ENCODE measurements at places on chromosomes 6 and 20.

DNA sequence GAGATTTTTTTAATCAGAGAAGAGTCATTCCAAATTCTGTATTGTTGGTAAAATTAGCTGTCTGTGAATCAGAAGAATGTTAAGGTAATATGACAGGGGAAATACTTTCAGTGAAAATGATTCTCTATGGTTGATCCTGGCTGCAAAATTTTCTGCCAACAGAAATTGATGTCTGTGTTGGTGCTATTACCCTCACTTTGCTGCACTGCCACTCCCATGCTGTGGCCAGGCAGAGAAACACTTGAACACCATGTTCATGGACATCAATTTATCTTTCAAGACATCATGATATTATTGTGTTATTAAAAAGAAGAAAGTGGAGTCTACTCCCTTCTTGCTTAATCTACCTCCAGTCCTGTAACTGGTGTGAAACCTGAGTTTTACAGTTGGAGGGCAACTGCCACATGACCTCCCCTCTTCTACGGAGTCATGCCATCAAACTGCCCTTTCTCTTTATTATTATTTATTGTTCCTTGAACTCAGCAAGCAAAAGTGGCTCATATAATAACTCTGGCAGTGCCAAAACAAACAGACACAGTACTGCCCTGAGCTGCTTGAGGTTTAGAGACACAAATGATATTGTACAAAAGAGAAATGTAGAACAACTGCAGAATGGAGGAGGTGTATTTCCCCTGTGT lies 288.0 kb upstream of the JAG1 start:
- DNase-seq = no peak

DNA sequence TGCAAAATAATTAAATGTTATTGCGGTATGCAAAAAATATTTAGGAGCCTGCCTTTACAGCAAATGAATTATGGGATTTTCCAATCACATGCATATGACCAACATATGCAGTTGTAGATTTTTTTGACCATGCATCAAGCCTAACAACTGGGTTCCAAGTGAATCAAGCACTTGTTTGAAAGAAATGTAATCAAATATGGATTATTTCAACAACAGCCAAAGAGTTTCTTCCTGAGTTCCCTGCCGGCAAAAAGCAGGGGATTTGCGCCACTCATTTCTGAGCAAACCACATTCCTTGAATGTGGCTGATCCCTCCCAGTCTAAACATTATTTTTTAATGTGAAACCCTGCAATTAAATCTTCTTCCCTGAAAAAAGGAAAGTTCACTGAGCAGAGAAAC lies 100.1 kb upstream of the ADTRP start:
- DNase-seq = no peak

DNA sequence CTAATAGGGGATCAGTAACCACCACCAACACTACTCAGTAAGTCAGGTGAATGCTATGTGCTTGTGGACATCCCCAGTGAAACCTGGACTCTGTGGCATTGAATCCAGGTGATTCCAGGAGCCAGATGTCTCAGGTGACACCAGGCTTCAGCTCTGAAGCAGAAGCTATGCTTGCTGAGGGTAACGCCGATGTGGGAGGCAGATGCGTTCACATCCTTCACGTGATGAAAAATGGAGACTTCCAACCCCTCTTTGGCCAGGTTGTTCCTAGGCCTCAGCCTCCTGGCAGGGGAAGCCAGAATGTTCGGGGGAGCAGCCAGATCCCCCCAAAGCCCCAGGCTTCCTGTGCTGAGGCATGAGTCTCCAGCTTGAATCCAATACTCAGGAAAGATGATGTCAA lies 209.8 kb upstream of the PDE10A start:
- DNase-seq = no peak

- DNase-seq = no peak
Measured at GRCh38 chr20:6887966-6888365, 120.5 kb downstream of the BMP2 start.

GRCh38 chr6:168939796-168940195 lies 313.9 kb downstream of the THBS2 start:
- no peak for DNase-seq

GRCh38 chr20:20406306-20406705 lies 38.4 kb downstream of the INSM1 start:
- no peak for DNase-seq

DNA sequence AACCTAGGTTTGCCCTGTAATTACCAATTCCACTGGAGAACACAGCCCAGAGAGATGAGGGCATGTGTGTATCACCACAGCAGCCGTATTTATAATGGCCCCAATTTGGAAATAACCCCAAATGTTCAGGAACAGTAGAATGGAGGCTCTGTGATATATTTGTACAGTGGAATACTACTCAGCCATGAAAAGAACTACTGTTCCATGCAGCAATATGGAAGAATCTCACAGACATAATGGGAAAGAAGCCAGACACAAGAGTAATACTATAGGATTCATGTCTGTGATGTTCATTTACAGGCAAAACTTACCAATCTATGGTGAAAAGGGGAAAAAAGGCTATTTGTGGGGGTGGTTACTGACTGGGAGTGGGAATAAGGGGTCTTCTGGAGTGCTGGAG lies 83.7 kb upstream of the TRAF3IP2 start:
- no peak for DNase-seq

GRCh38 chr6:241336-241865 lies 50.9 kb upstream of the DUSP22 start:
- DNase-seq = no peak

GRCh38 chr6:74368746-74369145 lies 672.7 kb downstream of the CD109 start:
- DNase-seq = no peak

- no peak for DNase-seq
Measured at GRCh38 chr20:44527716-44528199, 5.9 kb upstream of the SERINC3 start.

- DNase-seq = no peak
Measured at GRCh38 chr20:31637660-31638059, at the start of gene COX4I2. TSS of gene COX4I2 (plus strand) at chr20:31637912. CDS start at chr20:31639018, 1,106 bp downstream.
